ENCODE measurements at places on chromosomes 6 and 20. TPM values are rescaled to one million over a fixed set of nuclear protein-coding genes. Genes with fewer than 3 reads are reported as not detected.

GRCh38 chr6:125031385-125031784 is 69.1 kb downstream of the RNF217 start:
- H3K4me3 ChIP-seq = no peak overlapping the region
- no peak overlapping the region for H3K27ac ChIP-seq
- no peak for DNase-seq
- H3K27me3 ChIP-seq = no peaks in the 10 kb centered on the region
- no peaks in the 10 kb centered on the region for H3K36me3 ChIP-seq
- no peaks in the 10 kb centered on the region for H3K4me1 ChIP-seq

DNA sequence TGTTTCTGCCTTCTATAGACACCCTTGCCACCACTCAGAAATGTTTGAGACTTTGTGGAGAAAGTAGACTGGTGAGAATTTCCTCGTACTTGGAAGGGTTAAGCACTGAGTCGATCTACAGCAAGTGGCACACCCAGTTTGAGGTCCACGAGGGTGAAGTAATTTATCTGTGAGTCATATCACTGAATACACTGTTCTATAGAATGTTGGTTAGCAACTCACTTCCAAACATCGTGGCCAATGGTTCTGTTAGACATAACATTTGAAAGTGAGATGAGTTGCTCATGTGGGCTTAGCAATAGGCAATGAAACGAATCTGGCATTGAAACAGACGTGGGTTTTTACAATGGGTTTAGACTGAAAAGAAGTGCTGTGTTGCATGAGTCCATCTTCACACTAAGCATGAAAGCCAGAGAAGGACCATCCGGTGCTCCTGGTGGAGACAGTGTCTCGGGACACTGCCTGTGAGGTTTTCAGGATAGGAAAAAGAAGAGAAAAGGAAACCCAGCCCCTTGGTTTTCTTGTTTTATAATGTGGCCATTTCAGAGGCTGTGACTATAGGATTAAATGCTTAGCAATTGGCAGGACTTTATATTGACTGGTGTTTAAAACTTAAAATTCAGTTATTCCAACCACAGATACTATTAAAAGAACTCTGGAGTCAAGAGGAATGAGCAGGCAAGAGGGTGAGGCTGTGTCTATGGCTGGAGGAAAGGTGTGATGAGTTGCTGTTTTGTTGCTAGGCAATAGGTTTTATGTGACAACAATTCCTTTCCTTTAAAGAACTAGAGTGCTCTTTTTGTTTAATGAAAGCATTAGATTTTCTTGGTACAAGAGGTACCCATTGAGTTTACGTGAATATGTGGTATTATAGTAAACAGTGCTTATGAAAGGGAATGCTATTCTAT is 31.0 kb upstream of the EZR start:
- H3K27me3 ChIP-seq = no peaks in the 10 kb centered on the region
- peak overlapping the region; percentile 77 for H3K27ac ChIP-seq
- peak; percentile 70 for DNase-seq
- H3K36me3 ChIP-seq = no peaks in the 10 kb centered on the region

Gene OXT
- total RNA-seq = 2.3 TPM

GRCh38 chr20:22574545-22575086 is 9.8 kb downstream of the FOXA2 start:
- H3K4me1 ChIP-seq = no peaks in the 10 kb centered on the region
- H3K36me3 ChIP-seq = no peaks in the 10 kb centered on the region
- no peak overlapping the region for H3K27ac ChIP-seq
- H3K4me3 ChIP-seq = no peak overlapping the region
- H3K27me3 ChIP-seq = peaks cover 9% of the 10 kb centered on the region

Gene BPIFB1
- not detected for total RNA-seq

DNA sequence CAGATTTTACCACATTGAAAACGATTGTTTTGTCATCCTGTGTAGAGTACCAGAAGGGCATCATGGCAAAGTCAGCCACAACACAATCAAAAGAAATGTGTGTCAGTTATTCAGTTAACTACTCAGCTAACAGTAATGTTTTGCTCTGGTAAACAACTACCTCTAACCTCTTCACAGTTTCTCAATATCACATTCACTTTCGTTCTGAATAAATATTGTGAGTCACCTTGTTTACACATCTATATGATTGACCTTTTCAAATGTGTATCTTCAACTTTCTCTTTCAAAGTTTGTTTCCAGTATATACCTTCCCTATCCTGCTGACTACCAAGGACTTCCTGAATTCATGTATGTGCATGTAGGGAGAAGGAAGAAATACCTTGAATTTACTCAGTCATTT is 216.6 kb upstream of the UFL1 start:
- H3K27me3 ChIP-seq = no peaks in the 10 kb centered on the region
- no peaks in the 10 kb centered on the region for H3K4me1 ChIP-seq
- no peak overlapping the region for H3K4me3 ChIP-seq
- H3K27ac ChIP-seq = no peak overlapping the region
- no peaks in the 10 kb centered on the region for H3K36me3 ChIP-seq

GRCh38 chr6:44133003-44133931 is 5.9 kb downstream of the TMEM63B start:
- DNase-seq = no peak
- no peaks in the 10 kb centered on the region for H3K36me3 ChIP-seq
- no peak overlapping the region for H3K27ac ChIP-seq
- H3K4me1 ChIP-seq = no peaks in the 10 kb centered on the region
